AG09319 (cell line): ENCODE measurements at places on chromosomes 16 and 17.

DNA sequence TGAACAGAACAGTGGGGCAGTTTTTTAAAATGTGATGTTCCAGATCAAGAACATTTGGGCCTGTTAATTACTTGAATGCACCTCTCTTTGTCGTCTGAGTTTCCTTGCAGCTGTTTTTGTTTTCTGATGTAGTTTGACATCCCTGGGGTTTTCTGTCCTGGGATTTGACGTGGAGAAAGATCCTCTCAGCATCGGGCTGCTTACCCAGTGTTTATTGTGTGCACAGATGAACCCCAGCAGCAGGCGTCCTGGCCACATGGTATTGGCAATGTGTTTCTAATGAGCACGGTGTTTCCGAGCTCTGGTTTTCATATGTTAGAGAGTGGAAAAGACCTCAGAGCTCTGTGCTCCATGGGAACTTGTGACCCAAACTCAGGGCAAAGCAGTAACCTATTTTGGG lies 191.1 kb upstream of the IRX3 start:
- no peak for DNase-seq

DNA sequence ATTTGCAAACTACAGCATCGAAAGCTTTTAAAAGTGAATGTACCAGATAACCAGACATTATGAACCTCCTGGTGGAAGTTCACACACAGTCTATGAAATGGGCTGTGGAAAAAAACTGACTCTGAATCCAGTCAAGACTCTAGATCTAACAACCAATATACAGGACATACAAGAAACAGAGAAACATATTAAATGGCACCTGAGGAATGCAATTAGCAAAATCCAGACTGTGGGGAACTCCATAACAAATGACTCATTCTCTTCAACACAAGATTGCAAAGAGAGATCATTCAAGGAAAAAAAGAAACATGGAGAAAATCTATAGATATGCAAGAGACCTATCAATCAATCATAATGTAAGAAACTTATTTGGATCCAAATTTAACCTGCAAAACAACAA lies 119.0 kb downstream of the MYO1D start:
- no peak for DNase-seq

GRCh38 chr17:10327640-10328039 lies 45.2 kb downstream of the MYH13 start:
- peak; percentile 31 for DNase-seq

- no peak for DNase-seq
Measured at GRCh38 chr17:11644265-11645212, 46.3 kb downstream of the DNAH9 start.

- no peak for DNase-seq
Measured at GRCh38 chr17:57440522-57441269, 184.4 kb downstream of the MSI2 start.

DNA sequence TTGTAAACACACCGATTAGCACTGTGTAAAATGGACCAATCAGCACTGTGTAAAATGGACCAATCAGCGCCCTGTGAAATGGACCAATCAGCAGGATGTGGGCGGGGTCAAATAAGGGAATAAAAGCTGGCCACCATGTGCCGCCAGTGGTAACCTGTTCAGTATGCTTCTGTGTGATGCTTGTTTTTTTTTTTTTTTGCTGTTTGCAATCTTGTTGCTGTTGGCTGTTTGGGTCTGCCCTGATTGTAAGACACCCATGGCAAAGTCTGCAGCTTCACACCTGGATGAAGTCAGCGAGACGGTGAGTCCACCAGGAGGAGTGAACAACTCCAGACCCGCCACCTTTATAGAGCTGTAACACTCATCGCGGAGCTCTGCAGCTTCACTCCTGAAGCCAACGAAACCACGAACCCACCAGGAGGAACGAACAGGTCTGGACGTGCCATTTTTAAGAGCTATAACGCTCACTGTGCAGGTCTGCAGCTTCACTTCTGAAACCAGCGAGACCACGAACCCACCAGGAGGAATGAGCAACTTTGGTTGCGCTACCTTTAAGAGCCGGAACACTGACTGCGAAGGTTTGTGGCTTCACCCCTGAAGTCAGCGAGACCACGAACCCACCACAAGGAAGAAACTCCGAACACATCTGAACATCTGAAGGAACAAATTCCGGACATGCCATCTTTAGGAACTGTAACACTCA lies 85.0 kb upstream of the MED9 start:
- DNase-seq: no peak

- no peak for DNase-seq
Measured at GRCh38 chr17:8963647-8964258, 1.8 kb downstream of the PIK3R5 start.

DNA sequence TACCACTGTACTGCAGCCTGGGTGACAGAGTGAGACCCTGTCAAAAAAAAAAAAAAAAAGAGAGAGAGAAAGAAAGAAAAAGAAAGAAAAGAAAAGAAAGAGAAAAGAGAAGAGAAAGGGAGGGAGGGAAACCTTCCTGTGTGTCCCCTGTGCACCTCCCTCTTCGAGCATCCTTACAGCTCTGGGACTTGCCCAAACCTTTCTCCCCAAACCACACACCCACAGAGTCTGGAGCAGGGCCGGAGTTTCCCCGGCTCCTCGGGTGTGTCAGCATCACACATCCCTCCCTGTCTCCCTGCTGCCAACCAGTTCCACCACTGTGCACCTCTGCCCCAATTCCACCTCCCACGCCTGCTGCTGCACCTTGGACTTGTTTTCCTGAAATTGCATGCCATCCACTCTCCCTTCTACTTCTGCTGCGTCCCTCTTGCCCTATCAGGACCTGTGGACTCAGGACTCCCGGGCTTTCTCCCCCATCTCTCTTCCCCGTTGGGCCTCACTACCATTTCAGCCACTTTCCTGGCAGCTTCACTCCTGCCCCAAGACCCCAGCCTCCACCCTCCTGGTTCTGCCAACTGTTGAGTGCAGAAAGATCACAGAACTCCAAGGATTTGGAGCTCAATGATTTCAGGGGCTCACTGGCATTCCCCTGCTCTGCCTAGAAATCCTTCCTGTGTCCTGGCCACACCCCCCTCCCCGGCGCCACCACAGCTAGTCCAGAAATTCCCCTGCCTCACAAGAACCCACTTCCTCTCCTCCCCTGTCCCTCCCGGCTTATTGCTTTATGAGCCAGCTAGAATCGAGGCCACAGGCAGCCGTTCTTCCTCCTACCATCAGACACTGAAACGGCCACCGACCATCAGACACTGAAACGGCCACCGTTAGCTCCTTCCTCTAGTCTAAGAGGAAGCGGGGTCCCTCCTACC lies 3.7 kb upstream of the CDK3 start:
- DNase-seq: no peak

- peak; percentile 96 for DNase-seq
Measured at GRCh38 chr17:50289991-50290702, 15.9 kb downstream of the TMEM92 start.

- DNase-seq: no peak
Measured at GRCh38 chr17:69828087-69828486, 246.9 kb upstream of the KCNJ16 start.

- no peak for DNase-seq
Measured at GRCh38 chr17:13725288-13725990, 123.7 kb upstream of the HS3ST3A1 start.

GRCh38 chr17:39016193-39017153 lies 49.3 kb upstream of the FBXO47 start:
- no peak for DNase-seq

GRCh38 chr17:48928876-48929811 lies 15.5 kb downstream of the SNF8 start:
- no peak for DNase-seq

GRCh38 chr17:55926276-55926990 lies 175.6 kb downstream of the PCTP start:
- DNase-seq: no peak

DNA sequence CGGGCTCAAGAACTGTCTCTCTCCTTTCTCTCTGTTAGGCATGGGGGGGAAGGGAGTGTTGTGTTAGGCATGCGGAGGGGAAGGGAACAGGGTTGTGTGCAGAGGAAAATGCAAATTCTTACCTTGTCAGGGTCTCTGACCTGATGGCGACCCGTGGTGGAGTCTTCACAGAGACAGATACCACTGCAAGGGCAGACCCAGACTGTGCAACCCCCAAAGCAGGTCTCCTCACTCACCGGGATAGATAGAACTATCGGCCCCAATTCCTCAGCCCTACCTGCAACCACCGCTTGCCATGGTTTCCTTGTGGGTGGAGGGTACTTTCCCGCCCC lies 9.6 kb upstream of the MPP2 start:
- no peak for DNase-seq

- DNase-seq: no peak
Measured at GRCh38 chr17:48973806-48974205, 5.4 kb upstream of the GIP start.

DNA sequence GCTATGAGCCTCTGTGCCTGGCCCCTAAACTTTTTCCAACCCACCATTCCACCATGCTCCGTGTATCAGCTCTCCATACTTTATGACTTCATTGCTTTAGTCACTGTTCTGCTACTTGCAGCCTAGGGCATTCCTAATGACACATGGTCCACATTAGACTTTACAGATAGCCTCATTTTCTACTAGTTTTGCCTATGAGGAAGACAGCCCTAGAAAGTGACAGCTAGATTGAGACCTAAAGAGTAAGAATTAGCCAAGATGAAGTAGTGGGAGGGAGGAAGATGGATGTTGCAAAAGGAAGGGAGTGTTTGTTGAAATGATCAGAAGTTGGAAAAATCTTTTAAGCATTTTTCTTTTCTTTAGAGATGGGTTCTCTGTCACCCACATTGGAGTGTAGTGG lies 11.0 kb downstream of the C16orf54 start:
- no peak for DNase-seq

DNA sequence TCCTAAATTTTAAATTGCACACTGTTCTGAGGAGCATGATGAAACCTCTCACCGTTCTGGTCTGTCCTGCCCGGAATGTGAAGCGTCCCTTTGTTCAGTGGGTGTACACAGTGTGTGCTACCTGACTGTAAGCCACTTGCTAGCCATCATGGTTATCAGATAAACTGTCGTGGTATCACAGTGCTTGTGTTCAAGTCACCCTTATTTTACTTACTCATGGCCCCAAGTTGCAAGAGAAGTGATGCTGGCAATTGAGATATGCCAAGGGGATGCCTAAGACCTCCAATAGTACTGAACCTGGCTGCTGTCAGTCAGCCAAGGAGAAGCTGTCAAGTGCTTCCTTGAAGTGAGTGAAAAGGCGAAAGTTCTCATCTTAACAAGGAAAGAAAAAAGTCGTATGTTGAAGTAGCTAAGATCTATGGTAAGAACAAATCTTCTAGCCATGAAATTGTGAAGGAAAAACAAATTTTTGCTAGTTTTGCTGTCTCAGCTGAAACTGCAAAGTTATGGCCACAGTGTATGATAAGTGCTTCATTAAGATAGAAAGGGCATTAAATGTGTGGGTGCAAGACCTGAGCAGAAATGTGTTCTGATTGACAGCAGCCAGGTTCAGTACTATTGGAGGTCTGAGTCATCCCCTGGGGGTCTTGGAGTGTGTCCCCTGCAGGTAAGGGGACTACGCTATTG lies 5.8 kb downstream of the PIK3R6 start:
- DNase-seq: no peak

DNA sequence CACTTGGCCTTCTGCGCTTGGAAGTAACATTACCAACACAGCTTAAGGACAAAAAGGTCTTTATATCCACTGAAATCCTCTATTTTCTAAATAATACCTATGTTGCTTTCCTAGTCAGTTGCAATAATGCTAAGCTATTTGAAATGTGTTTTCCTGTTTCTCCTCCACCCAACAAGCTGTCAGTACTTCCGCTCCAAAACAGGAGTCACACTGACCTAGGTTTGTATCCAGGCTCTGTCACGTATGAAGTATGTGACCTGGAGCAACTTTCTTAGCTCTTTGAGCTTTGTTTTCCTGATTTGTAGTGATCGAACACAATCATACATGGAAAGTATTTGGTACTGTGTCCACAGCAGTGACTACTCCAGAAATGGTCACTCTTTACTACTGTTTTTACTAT lies 24.3 kb upstream of the MYLK3 start:
- no peak for DNase-seq

- no peak for DNase-seq
Measured at GRCh38 chr17:65593855-65594845, 32.7 kb upstream of the AXIN2 start.

GRCh38 chr17:42519546-42520491 lies 16.2 kb upstream of the NAGLU start:
- peak; percentile 97 for DNase-seq

- no peak for DNase-seq
Measured at GRCh38 chr16:56259425-56259779, 68.1 kb downstream of the GNAO1 start.

GRCh38 chr17:4834681-4835020 lies 1.5 kb downstream of the MINK1 start:
- DNase-seq: no peak

- no peak for DNase-seq
Measured at GRCh38 chr16:57700781-57701551, 6.4 kb downstream of the DRC7 start.

GRCh38 chr16:3518292-3518985 lies 17.6 kb downstream of the CLUAP1 start:
- no peak for DNase-seq

DNA sequence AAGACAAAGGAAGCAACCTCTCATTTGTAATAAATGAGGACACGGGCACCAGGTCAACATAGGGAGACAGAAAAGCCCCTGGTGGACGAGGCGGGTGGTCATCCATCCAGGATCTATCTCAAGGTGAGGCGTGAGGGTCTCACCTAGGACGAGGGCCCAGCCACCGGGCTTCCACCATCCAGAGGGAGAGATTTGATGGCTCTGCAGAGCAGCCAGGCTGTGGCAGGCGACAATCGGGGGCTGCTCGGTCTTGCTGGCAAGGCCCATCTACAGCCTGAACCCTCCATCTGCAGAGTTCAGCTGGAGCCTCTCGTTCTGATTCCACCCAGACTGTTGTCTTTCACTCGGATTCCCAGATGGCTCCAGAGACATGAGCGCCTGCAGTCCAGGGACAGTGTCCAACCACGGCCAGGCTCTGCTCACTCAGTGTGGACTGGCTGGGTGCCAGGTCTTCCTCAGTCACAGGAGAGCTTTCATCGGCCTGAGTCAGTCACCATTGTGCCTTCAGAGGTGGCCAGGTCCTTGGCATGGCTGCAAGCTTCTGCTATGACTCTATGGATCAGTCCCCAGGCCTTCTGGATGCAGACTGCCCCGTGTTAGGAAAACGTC lies 5.9 kb downstream of the LITAFD start:
- DNase-seq: no peak

DNA sequence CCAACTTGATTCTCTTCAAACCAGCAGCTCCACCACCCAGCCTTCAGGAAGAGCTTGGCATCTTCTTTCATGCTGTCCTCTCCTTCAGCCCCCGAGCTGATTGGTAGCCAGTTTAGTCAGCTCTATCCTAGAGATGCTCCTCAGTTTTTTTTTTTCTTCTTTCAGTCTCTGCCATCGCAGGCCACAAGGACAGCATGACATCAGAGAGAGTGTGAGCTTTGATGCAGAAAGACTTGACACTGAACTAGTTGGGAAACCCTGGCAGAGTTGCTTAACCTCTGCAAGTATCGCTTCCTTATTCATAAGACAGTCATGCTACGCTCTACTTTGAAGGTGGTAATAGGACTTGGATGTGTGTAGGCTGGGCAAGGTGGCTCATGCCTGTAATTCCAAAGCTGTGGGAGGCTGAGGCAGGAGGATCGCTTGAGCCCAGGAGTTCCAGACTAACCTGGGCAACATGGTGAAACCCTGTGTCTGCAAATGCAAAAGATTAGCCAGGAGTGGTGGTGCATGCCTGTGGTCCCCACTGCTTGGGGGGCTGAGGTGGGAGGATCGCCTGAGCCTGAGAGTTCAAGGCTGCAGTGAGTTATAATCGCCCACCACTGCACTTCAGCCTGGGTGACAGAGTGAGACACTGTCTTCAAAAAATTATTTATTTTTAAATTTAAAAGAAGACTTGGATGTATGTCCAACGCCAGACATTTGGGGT lies 2.6 kb downstream of the CD300LB start:
- DNase-seq: no peak

GRCh38 chr16:27980076-27980775 lies 83.3 kb downstream of the GSG1L start:
- no peak for DNase-seq
